ENCODE measurements at places on chromosomes 12 and 14.

GRCh38 chr12:59115526-59115925 is 195.2 kb upstream of the LRIG3 start:
- no peaks in the 10 kb centered on the region for H3K36me3 ChIP-seq
- DNase-seq: no peak
- no peak overlapping the region for H3K27ac ChIP-seq
- H3K27me3 ChIP-seq: no peaks in the 10 kb centered on the region
- no peak overlapping the region for H3K4me3 ChIP-seq

DNA sequence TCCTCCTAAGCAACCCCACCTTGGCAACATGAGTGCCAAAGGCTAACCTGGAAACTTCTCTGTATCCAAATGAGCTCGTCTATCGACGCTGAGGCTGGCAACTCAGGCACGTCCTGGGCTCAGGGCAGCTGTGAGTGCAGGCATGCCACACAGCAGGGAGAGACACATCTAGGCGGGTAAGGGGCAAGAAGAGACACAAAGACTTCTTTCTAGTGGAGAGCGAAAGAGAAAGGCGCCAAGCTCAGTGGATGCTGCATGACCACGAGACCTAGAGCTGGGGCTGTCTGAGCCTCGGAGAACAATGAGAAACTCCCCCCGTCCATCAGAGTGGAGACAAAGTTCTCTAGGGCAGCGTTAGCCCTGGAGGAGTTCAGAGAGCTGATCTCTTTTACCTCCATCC is 170.4 kb downstream of the CALM1 start:
- no peak overlapping the region for H3K4me3 ChIP-seq
- no peaks in the 10 kb centered on the region for H3K4me1 ChIP-seq
- H3K36me3 ChIP-seq: no peaks in the 10 kb centered on the region
- no peak for DNase-seq
- peaks cover 3% of the 10 kb centered on the region for H3K27me3 ChIP-seq
- no peak overlapping the region for H3K27ac ChIP-seq

GRCh38 chr14:61475316-61475715 is 153.9 kb downstream of the PRKCH start:
- H3K27me3 ChIP-seq: no peaks in the 10 kb centered on the region
- DNase-seq: no peak
- peaks cover 53% of the 10 kb centered on the region for H3K36me3 ChIP-seq
- peaks cover 95% of the 10 kb centered on the region for H3K4me1 ChIP-seq
- H3K27ac ChIP-seq: peak overlapping the region; percentile 95

DNA sequence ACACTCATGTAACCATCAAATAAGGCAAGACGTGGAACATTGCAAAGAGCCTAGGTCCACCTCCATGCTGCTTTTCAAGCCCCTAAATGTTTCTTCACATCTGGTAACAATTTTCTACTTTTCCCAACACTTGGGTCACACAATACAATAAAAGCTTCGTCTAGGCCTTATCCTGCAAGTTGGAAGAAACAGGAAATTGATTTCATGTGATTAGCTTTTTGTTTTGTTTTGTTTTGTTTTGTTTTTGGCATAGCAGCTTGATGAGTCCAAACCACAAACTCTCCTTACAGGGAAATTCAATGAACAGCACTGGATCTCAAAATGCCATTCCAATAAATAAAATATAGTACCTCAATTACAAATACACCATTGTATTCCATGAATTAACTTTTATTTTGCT is 19.3 kb downstream of the TAS2R50 start:
- no peak overlapping the region for H3K4me3 ChIP-seq
- DNase-seq: no peak
- no peaks in the 10 kb centered on the region for H3K27me3 ChIP-seq
- H3K4me1 ChIP-seq: no peaks in the 10 kb centered on the region
- H3K36me3 ChIP-seq: no peaks in the 10 kb centered on the region
- no peak overlapping the region for H3K27ac ChIP-seq

- H3K27ac ChIP-seq: no peak overlapping the region
- peaks cover 33% of the 10 kb centered on the region for H3K4me1 ChIP-seq
- no peak for DNase-seq
- H3K27me3 ChIP-seq: peaks cover 13% of the 10 kb centered on the region
Measured at GRCh38 chr12:56520506-56520905, 1.1 kb upstream of the RBMS2 start.

GRCh38 chr14:102074415-102074964 is 12.4 kb downstream of the HSP90AA1 start:
- peaks cover 8% of the 10 kb centered on the region for H3K36me3 ChIP-seq
- H3K4me3 ChIP-seq: no peak overlapping the region
- no peaks in the 10 kb centered on the region for H3K4me1 ChIP-seq
- H3K27me3 ChIP-seq: no peaks in the 10 kb centered on the region
- no peak for DNase-seq
- no peak overlapping the region for H3K27ac ChIP-seq

GRCh38 chr12:3792623-3793288 is 39.8 kb upstream of the CRACR2A start:
- H3K4me1 ChIP-seq: no peaks in the 10 kb centered on the region
- no peak for DNase-seq
- H3K27ac ChIP-seq: no peak overlapping the region
- no peaks in the 10 kb centered on the region for H3K27me3 ChIP-seq
- H3K4me3 ChIP-seq: no peak overlapping the region

- no peak for DNase-seq
- no peak overlapping the region for H3K4me3 ChIP-seq
- peaks cover 20% of the 10 kb centered on the region for H3K27me3 ChIP-seq
- no peaks in the 10 kb centered on the region for H3K4me1 ChIP-seq
Measured at GRCh38 chr12:2214411-2214810, 161.6 kb downstream of the CACNA1C start.

- no peak for DNase-seq
- H3K27ac ChIP-seq: no peak overlapping the region
- H3K4me3 ChIP-seq: no peak overlapping the region
- no peaks in the 10 kb centered on the region for H3K4me1 ChIP-seq
- H3K36me3 ChIP-seq: no peaks in the 10 kb centered on the region
Measured at GRCh38 chr14:59254911-59255545, 66.6 kb downstream of the DAAM1 start.

DNA sequence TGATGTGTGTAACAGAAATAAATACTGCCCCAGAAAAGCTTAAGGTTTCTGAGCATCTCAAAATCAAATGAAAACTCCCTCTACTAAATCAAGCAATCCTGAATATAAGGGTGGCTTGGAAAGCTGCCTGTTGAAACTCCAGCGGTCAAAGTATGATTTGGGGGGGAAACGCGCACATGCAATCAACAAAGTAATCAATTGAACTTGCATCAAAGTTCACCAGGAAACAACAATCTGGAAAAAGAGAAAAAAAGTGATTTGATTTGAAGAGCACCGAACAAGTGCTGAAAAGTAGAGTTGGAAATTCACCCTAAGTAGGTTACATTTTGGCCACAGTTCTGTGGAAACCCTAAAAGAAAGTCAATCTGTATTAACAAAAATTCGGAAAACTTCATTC is 700 bp downstream of the CNIH1 start:
- peaks cover 49% of the 10 kb centered on the region for H3K4me1 ChIP-seq
- H3K27ac ChIP-seq: peak overlapping the region; percentile 90
- peaks cover 14% of the 10 kb centered on the region for H3K27me3 ChIP-seq
- peak overlapping the region; percentile 91 for H3K4me3 ChIP-seq

- DNase-seq: no peak
- no peak overlapping the region for H3K27ac ChIP-seq
- H3K4me1 ChIP-seq: no peaks in the 10 kb centered on the region
- no peak overlapping the region for H3K4me3 ChIP-seq
- no peaks in the 10 kb centered on the region for H3K27me3 ChIP-seq
Measured at GRCh38 chr14:39350866-39351265, 81.4 kb downstream of the FBXO33 start.

GRCh38 chr12:49730568-49731101 is 10.7 kb upstream of the TMBIM6 start:
- no peak overlapping the region for H3K27ac ChIP-seq
- H3K27me3 ChIP-seq: peaks cover 28% of the 10 kb centered on the region
- peaks cover 4% of the 10 kb centered on the region for H3K4me1 ChIP-seq
- no peaks in the 10 kb centered on the region for H3K36me3 ChIP-seq
- H3K4me3 ChIP-seq: no peak overlapping the region

DNA sequence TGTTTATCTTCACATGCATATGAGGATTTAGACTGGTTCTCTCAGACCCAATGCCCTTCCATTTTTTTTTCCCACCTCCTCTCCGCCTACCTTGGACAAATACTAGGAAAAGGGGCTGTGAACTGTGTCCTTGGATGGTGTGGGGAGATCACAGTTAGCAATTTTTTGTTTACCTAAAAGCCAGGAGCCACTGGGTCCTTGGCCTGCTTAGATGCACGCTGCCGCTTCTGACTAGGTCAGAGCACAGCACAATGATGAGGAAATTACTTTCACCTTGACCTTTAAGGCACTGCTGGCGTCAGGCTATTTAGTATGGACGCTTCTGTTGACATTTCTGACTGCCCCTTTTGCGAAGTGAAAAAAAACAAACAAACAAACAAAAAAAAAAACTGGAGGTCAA is 1.9 kb downstream of the CCDC38 start:
- H3K4me3 ChIP-seq: no peak overlapping the region
- no peak overlapping the region for H3K27ac ChIP-seq
- peaks cover 9% of the 10 kb centered on the region for H3K4me1 ChIP-seq
- no peaks in the 10 kb centered on the region for H3K36me3 ChIP-seq

DNA sequence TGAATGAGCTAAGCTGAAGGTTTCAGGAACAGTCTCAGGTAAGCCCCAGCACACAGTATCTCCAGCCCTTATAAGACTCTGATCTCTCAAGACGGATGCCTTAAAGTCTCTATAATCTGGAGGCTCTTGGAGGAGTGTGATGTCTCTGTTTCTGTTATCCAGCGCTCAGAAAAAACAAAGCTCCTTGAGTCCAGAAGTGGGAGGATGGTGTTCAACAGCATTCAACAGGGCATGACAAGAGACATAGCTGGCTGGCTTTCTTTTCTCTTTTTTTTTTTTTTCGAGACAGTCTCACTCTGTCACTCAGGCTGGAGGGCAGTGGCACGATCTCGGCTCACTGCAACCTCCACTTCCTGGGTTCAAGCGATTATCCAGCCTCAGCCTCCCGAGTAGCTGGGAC is 31.6 kb upstream of the TESC start:
- no peak overlapping the region for H3K4me3 ChIP-seq
- H3K27ac ChIP-seq: no peak overlapping the region
- peaks cover 17% of the 10 kb centered on the region for H3K4me1 ChIP-seq
- H3K36me3 ChIP-seq: no peaks in the 10 kb centered on the region
- no peak for DNase-seq
- peaks cover 5% of the 10 kb centered on the region for H3K27me3 ChIP-seq

DNA sequence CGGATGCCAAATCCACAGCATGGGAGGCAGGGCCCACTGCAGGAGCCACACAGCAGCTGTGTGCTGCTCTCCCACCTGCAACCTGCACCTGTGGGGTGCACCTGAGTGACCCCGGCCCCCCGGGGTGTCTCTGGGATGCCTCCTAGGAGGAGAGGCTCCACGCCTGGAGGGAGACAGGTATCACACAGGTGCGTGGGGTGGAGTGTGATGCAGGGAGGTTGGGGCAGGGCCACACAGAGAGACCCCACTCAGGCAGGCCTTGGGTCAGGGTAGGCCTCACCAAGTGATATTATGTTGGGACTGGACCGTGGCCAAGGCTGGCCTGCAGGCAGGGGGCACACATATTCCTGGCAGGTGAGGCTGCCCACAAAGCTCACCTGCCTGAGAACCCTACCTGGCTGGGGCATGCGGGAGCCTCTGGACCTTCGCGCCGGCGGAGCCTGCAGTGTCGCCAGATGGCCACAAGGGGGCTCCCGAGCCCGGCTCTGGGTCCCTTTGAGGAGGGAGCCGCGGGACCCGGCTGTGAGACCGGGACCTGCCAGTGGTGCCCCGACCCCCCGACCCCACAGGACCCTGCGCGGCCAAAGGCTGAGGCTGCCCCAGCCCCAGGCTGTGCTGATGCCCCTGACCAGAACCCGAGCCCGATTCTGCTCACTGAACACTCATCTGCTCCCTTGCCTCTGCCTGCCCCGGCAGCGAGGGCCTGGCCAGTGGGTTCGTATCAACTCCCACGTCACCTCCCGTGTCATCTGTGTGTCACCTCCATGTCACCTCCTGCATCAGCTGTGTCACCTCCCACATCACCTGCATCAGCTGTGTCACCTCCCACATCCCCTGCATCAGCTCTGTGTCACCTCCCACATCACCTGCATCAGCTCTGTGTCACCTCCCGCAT is 11.4 kb downstream of the TMEM121 start:
- no peaks in the 10 kb centered on the region for H3K36me3 ChIP-seq
- no peaks in the 10 kb centered on the region for H3K4me1 ChIP-seq
- no peak overlapping the region for H3K27ac ChIP-seq
- peaks cover 61% of the 10 kb centered on the region for H3K27me3 ChIP-seq
- H3K4me3 ChIP-seq: no peak overlapping the region

GRCh38 chr14:102729825-102730224 is 47.4 kb upstream of the TRAF3 start:
- H3K4me3 ChIP-seq: no peak overlapping the region
- DNase-seq: no peak
- peaks cover 24% of the 10 kb centered on the region for H3K36me3 ChIP-seq
- no peaks in the 10 kb centered on the region for H3K27me3 ChIP-seq
- no peak overlapping the region for H3K27ac ChIP-seq

- DNase-seq: peak; percentile 35
- peak overlapping the region; percentile 77 for H3K4me3 ChIP-seq
- peaks cover 9% of the 10 kb centered on the region for H3K27me3 ChIP-seq
- peaks cover 52% of the 10 kb centered on the region for H3K4me1 ChIP-seq
Measured at GRCh38 chr14:22052795-22053194, 379.2 kb upstream of the OR4E1 start.

GRCh38 chr14:43898687-43899086 is 608.4 kb downstream of the FSCB start:
- no peak overlapping the region for H3K27ac ChIP-seq
- no peak overlapping the region for H3K4me3 ChIP-seq
- no peaks in the 10 kb centered on the region for H3K27me3 ChIP-seq
- no peaks in the 10 kb centered on the region for H3K4me1 ChIP-seq
- no peaks in the 10 kb centered on the region for H3K36me3 ChIP-seq
- no peak for DNase-seq

DNA sequence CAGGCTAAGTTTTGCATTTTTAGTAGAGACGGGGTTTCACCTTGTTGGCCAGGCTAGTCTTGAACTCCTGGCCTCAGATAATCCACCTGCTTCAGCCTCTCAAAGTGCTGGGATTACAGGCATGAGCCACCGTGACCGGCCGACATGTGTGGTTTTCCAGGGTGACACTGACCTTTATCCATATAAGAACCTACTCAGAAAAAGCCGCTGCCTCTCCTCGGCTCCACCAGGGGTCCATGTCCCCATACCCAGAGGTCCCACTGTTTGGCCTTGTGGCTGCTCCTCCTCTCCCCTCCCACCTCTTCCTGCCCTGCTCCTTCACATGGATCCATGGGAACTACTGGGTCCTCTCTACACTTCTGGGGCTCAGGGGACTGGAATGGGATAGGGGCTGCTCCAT is 64.6 kb downstream of the PTPN21 start:
- H3K27me3 ChIP-seq: peaks cover 8% of the 10 kb centered on the region
- H3K36me3 ChIP-seq: no peaks in the 10 kb centered on the region
- DNase-seq: no peak
- no peaks in the 10 kb centered on the region for H3K4me1 ChIP-seq

DNA sequence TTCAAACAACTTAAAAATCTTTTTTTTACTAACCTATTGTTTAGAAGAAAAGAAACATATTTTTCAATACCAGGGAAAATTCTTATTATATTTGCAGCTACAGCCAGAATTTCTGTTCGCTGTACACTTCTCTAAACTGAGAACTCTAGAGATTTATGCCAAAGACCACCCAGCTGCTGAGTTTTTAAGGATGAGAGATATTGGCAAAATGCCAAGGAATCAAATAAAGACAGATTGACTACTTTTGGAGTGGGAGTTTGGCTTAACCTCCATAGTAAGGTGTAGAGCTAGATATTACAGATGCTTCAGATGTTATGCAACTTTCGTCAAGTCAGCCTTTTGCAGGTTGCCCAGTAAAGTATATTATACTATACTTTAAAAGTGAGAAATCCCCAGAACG is 71.8 kb downstream of the TTLL5 start:
- H3K36me3 ChIP-seq: peaks cover 15% of the 10 kb centered on the region
- H3K27me3 ChIP-seq: no peaks in the 10 kb centered on the region
- H3K4me1 ChIP-seq: peaks cover 4% of the 10 kb centered on the region
- no peak overlapping the region for H3K4me3 ChIP-seq
- H3K27ac ChIP-seq: no peak overlapping the region
- DNase-seq: no peak
